ENCODE measurements at places on chromosomes 7 and 10. TPM values are rescaled to one million over a fixed set of nuclear protein-coding genes. Genes with fewer than 3 reads are reported as not detected.

Gene SPDYE5
- not detected for total RNA-seq

DNA sequence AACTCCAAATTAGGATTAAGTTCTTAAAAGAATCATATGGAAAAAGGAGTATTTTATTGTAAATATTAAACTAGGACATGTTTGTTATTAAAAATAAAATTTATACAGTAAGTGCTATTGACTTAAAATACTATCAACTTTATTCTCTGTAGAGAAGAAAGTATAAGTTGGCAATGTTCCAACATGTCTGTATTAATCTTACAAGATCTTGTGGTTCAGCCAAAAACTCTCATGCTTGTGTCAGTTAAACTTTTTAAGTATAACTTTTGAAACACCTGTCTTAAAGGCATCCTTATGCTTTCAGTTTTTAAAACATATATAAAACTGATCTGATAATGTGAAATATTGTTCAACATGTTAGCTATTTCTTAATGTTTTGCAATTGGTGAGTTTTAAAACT, 160.7 kb downstream of the ZEB1 start:
- DNase-seq: no peak

Gene PRLHR
- total RNA-seq: not detected

DNA sequence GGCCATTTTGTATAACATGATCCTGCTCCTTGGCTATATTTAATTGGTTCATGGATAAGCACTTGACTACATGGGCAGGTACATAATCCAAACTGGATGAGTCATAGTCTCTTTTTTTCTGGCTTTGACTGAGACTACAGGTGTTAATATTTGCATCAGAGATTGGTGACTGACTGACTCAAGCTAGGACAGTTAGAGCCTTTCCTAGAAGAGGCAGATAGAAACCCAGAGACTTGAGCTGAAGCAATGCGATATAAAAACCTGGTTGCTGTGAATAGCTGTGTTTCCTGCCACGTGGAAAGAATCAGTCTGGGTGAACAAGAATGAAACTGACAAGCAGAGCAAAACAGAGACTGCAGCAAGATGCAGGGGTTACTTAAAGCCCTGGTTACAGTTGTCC, 81.0 kb downstream of the SAMD9 start:
- DNase-seq: no peak

- no peak for DNase-seq
Observed at GRCh38 chr10:87578842-87579401, 74.2 kb downstream of the MINPP1 start.

GRCh38 chr7:155124706-155125105, 54.6 kb downstream of the HTR5A start:
- DNase-seq: no peak

- DNase-seq: no peak
Observed at GRCh38 chr10:118823256-118823907, 68.6 kb upstream of the CACUL1 start.

- DNase-seq: peak; percentile 77
Observed at GRCh38 chr10:79382491-79382941, 35.2 kb downstream of the PPIF start.

GRCh38 chr7:144910411-144910810, 74.6 kb upstream of the TPK1 start:
- no peak for DNase-seq

DNA sequence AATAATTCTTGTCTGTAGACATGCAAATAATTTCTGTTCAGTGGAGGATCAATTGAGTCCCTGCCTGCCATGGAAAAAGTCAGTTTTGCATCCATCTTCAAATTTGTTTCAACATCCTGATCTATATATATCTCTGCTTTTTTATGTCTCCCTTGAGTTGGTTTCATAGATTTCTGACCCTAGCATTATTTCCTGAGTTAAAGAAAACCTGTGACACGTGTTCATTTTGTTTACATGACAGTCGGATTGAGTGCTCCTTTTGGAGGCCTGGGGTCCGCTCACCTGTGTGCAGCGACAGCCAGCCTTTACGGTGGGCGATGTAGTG, 674 bp downstream of the MRPS24 start:
- DNase-seq: no peak

DNA sequence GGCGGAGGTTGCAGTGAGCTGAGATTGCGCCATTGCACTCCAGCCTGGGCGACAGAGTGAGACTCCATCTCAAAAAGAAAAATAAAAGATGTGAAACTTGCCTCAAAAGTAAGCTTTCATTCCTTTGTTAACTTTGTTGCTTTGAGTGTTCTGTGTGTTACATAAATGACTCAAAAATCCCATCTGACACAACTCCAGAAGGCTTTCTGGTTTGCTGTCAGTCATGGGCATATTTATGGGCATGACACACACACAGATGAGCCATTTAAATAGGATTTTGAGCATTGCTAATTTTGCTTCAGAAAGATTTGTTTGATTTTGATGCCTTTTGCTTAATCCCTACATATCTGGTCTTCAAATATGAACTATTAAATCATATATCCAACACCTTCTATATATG, 82.6 kb downstream of the CACNB2 start:
- DNase-seq: no peak

Gene ITIH5
- 126 TPM for total RNA-seq

DNA sequence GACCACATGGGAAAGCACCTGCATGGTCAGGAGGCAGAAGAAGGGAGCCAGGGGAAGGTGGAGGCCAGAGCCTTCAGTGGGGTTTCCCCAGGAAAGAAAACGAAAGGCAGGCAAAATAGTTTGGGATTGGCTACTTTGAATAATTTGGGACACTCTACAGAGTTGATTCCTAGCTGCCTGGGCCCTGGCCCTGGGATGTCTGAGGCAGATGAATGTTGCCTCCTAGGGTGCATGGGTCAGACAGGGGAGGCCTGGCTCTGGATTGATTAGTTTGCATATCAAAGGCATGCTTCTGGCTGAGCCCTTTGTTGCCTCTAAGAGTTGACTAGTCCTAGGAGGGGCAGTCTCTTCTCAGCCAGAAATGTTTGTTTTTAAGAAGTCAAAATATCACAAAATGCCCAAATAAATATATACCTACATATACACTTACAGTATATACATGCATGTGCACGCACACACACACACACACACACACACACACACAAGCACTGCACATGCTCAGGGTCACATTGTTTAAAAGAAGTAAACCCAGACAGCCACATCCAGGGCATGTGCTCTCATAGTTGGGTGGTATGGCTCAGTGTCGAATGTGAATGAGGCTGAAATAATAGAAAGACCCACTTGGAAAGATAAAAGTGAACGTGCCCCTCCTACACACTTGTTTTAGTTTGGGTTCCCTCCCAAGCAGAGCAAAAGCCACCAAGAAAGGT, 184.2 kb downstream of the GPAM start:
- DNase-seq: no peak

Gene C10orf53
- total RNA-seq: not detected

Gene KAZALD1
- 3.9 TPM for total RNA-seq

Gene ZNF277
- 39.0 TPM for total RNA-seq

DNA sequence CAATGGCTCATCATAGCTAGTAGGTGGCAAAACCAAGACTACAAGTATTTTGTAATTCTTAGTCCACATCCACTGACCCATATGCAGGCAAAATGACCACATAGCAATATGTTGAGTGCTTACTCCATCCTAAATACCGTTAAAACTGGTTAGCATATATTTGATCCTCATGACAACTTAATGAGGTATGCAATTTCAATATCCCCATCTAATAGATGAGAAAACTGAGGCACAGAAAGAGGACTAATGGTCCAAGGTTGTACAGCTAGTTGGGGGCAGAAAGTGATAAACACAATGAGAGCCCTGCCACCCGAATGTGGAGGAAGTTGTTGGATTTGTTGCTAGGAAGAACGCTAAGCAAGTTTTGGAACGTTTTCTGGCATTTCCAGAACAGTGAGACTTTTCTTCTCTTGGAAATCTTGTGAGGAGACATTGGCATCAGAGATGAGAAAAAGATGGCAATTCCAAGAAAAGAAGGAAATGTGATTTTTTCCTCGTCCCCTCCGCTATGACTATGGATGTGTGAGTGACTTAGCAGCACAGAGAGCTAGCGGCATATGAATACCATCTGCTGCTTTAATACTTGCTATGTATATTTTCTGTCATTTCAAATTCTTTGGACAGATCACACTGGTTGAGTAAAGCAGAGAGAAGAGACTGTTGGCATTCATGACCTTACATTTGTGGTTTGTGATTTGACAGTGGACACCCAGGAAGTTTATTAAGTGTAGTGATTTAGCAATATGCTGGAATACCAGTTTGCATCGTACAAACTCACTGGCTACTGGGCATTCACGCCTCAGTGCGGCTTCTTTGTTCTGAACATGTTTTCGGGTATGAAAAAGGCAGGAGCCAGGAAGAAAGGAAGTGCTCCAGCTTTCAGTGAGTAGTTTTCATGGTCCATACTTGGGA, 51.5 kb downstream of the NRCAM start:
- no peak for DNase-seq

Gene OR6V1
- total RNA-seq: not detected

Gene MPP7
- 29.7 TPM for total RNA-seq

DNA sequence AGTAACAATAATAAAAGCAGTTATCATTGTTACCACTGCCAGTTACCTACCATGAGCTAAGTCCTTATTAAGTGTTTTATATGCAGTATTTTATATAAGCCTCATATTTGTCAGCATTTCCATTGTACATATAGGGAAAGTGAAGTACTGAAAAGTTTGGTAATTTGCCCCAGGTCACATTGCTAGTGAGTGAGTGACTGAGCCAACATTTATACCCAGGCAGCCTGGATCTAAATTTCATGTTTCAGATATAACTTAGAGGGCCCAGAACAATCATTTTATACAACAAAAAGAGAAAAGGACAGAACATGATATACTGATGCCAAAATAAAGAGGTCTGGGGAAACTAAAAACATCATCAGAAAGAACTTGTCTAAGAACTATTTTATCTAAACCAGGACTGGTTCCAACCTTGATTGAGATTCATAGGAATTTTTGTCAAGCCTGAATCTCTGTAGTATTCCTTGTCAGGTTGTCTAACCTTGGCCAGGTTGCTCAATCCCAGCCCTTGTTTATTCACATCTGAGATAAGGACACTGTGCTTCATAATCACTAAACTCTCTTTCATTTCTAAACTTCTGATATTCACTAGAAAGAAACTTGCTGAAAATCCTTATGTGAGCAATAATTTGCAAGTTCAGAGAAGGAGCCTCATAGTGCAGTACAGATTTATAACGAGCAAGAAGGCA, 308.2 kb downstream of the IPMK start:
- DNase-seq: no peak

- no peak for DNase-seq
Observed at GRCh38 chr7:64630496-64630895, 35.4 kb upstream of the ZNF107 start.

- no peak for DNase-seq
Observed at GRCh38 chr7:124411796-124412195, 353.8 kb downstream of the GPR37 start.

Gene CDHR3
- 17.8 TPM for total RNA-seq

DNA sequence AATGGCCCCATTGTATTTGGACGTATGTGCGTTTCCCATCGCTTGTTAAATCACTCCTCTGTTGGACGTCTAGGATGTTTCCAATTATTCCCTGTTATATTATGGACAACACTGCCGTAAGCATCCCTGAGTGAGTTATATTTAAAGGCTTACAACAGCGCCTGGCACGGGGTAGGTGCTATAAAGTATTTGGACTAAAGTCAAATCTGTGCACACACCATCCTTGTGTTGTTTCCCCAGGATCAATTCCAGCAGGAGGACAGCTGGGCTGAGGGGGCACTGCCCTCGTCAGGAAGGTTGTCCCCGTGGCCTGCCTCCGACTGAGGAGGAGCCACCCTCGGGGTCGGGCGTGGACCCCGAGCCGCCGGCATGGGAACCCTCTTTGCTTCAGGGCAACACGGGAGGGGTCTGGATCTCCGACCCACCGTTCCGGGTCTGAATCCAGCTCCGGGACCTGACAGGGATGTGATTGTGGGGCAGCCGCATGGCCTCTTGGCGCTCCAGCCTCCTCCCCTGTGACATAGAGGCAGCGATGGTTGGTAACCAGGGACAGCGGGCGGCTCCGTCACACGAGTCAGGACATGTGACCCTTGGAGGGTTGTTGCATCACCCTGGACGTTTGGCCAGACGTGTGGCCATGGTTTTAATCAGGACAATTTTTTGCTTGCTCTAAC, 1.5 kb upstream of the JAKMIP3 start:
- no peak for DNase-seq

GRCh38 chr7:28626624-28627262, 214.4 kb downstream of the CREB5 start:
- DNase-seq: no peak

Gene SPDYE6
- not detected for total RNA-seq

DNA sequence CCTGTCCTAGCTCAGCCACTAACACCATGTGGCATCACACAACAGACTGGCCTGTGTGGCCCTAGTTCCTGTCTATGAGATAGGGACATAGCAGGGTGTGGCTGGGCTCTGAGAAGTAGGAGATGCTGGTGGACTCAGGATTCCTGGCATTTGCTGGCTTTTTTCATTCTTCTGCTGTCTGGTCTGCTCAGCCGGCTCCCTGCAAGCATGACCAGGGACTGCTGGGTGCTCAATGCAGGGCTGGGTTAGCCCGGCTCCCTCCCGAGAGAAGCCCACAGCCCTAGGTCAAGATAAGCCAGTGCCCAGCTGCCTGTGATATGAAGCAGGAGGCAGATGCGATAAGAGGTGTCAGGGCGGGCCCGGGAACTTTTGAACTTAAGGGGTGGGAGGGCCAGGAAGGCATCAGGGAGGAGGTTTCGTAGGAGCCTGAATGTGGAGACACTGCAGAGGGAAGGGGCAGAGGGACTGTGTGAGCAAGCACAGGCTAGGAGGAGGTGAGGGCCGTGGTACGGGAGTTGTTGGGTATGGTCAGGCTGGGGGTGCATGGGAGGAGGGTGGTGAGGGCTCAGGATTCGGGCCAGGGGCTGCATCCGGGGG, 3.5 kb downstream of the AQP1 start:
- DNase-seq: no peak

DNA sequence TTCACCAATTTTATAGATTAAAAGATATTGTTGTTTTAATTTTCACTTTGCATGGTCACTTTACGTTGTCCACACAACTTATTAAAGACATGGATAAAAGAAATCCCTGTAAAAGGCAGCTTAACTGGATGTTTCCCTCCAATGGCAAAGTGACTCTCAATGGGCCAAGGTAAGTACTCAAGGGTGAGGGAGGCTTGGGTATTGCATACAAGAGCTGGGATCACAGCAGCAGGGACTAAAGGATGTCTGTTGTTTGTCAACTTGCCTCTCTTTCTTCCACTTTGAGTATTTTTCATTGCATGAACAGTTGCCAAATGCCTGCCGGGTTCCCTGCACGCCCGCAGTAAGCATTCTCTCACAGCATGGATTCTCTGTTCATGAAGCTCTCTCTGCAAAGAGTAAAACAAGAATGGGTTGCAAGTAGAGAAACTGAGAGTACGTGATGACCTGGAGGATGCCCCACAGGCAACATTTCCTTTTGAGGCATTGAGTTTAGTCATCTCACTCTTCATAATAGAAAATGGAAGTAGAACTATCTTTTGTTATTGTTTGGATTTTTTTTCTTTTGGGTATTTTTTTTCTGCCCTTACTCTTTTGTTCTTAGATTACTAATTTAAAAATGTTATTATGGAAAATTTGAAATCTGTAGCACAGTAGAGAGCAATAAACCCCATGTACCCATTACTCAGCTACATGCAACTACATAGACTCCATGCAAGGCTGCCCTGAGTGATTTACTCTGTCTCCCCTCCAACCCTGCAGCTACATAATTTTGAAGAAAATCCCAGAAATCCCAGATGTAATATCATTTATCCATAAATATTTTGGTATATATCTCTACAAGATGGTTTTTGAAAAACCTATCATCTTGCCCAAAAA, 26.3 kb downstream of the GPR141 start:
- DNase-seq: no peak

Gene PROSER2
- total RNA-seq: 1.8 TPM

Gene C10orf62
- not detected for total RNA-seq

- no peak for DNase-seq
Observed at GRCh38 chr10:1776127-1776662, 38.9 kb upstream of the ADARB2 start.
